Cerebellar cortex (tissue), 1 donor: ENCODE measurements at places on chromosomes 16 and 17.
A peak's percentile ranks its signal among the peaks of the same experiment; 100 is the strongest.

GRCh38 chr16:17128791-17129190 lies 342.0 kb downstream of the XYLT1 start:
- no peak for DNase-seq

DNA sequence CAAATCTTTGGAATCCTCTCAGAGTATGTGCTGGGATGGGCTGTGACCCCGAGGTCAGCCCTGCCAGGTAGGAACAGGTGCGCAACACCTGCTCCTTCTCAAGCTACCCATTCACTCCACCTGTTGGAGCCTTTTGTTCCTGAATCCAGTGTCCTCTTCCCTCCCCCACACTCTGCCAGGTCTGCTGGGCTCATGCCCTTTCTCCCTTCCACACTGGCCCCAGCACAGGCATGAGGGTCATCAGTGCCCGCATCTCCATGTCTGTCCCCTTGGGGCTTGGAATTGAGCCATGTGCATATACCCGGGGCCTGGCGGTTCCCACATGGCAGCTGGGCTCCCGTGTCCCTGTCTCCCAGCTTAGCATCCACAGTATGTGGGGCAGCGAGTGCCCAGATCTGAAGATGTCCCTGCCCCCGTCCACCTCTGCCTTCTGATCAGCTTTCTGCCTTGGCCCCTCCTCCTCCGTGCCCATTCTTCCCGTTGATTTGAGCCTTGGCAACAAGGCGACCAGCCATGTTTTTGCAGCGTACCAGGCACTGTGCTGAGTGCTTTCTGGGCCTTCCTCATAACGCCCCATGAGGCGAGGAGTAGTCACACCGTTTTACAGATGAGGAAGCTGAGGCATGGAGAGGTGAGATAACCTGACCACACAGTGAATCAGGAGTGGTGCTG lies 102.2 kb downstream of the RAP1GAP2 start:
- no peak for DNase-seq

GRCh38 chr17:19354748-19355147 lies 7.8 kb downstream of the B9D1 start:
- no peak for DNase-seq

GRCh38 chr16:86065711-86066110 lies 166.7 kb downstream of the IRF8 start:
- DNase-seq = no peak

DNA sequence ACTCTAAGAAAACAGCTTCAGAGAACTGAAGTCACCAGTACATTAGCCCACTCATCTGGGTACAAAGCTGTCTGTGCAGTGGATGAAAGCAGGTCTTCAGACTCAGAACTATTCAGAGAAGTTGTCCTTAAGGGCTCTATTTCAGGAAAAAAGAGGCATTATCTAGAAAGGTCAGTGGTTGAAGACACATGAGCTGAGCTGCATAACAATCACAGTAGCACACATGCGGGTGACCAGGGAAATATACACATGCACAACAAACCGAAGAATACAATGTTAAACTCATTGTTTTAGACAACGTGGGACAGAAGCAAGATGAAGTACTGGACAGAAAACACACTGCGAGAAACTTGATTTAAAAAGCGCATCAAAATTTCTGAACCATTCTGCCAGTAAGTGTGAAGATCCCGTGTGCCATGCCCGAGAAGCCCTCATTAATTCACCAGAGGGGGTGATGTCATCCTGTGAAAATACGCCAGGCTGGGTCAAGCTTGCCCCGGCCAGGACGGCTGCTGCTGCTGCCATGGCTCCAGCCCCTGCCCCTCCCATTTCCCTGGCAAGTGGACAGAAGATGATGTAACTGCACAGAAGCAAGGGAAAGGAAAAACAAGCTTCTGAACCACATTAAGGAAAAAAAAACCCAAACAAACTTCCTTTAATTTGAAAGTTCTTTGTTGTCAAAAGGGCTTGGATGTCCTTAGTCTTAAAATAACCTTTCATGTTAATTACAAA lies 10.1 kb downstream of the DYNC1LI2 start:
- peak; percentile 97 for DNase-seq

GRCh38 chr17:29257756-29258155 lies 11.1 kb downstream of the CRYBA1 start:
- no peak for DNase-seq

DNA sequence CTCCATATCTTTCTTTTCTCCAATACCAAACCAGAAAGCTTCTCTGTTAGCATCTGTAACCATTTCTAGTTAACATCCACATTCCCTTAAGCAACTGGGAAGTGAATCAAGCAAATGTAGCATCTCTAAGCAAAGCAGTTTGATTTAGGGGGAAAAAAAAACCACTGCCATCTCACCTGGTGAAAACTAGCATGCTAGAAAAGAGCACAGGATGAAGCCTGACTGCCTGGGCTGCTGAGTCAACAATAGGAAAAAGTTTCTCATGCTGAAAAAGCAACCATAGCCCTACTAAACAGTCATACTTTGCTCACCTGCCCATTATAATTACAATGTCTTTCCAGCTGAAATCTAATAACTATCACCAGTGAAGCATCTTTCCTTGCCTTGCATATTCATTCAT lies 139.3 kb downstream of the ANKFN1 start:
- DNase-seq = no peak

- no peak for DNase-seq
Observed at GRCh38 chr17:80386341-80386740, 28.6 kb upstream of the ENDOV start.

DNA sequence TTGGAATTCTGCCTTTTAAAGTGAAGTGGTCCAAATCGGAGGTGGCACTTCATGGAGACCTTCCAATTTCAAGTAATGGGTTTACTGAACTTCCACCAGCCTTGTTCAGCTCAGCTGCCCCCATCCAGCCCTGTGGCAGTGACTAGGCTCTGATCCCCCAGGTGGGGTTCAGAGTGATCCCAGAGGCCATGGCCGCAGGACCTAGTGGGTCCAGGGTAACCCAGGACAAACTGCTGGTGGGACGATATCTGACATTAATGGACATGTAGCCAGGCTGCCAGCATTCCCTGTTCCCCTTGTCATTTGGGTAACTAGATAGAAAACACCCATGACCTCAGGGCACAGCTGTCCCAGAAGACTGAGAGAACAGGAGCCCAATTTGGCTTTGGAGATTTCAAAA lies 209.9 kb downstream of the GSG1L start:
- no peak for DNase-seq

DNA sequence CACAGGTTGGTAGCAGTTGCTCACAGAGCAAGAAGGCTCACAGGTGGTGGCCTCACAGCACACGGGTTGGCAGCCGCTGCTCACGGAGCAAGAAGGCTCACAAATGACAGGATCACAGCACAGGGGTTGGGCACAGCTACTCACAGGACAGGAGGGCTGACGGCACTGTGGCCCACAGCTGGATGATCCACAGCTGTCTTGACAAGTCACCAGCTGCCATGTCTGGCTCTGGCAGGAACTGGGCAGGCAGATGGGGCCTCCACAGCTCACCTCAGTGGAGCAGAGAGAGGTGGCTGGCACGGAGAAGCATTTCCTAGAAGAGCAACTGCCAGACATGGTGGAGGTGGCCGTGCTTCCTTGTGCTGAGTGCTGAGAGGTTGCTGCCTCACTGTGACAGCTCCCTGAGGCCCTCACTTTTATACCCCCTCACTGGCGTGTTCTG lies at the start of gene KRTAP16-1:
TSS of gene KRTAP16-1 (minus strand) at position 392 of the 442 bp plus-strand sequence. CDS start at position 336, 56 bp downstream.
- DNase-seq = peak; percentile 58

- DNase-seq = peak; percentile 50
Observed at GRCh38 chr17:39653662-39654331, 11.4 kb upstream of the TCAP start.

GRCh38 chr17:17446666-17447155 lies 30.1 kb upstream of the MED9 start:
- no peak for DNase-seq

DNA sequence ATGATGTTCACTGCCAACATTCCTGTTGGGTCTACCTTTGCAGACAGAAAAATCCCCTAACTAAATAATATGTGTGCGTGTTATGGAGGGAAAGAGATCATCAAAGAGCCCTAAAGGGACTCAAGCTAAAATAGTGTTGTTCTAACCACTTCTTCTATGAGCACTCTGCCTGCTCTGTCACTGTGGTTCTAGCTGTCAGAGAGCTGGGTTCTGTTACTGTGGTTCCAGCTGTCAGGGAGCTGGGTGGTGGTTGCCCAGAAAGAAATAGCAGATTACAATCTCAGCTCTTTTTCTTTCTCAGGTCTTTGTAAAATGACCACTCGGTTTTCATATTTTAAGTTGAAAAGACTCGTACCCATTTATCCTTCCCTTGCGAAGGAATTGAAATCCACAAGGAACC lies 176.3 kb downstream of the HS3ST3A1 start:
- no peak for DNase-seq

DNA sequence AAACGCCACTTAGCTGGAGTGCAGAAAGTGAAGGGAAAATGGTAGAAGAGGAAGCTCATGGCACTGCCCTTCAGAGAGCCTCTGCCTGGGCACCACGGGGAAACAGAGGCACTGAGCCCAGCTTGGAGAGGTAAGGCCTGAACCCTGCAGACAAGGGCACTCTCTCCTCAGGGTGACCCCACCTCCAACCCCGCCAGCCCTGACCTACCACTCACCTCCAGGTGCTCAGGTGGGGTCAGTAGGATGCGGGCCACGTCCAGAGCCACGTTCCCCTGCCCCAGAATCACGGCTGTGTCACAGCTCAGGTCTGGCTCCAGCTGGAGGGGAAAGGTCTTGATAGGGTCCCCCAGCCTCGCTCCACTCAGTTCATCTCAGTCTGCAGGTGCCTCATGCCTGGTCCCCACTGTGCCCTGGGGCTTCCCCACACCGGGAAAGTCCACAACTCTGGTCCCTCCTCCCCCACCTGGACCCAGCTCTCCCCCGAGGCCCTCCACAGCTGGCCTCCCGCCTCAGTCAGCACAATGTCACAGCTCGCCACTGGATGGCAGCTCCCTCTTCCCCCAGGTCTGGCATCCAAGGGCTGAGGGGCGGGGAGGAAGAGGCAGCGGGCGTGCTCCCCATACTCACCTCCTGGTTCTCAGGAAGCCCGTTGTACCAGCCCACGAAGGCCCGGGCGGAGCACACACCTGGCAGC lies 6.0 kb upstream of the GRIN2C start:
- DNase-seq = no peak

GRCh38 chr17:39001703-39002637 lies 34.8 kb upstream of the FBXO47 start:
- DNase-seq = no peak

GRCh38 chr17:9241774-9242496 lies 220.6 kb downstream of the NTN1 start:
- DNase-seq = peak; percentile 23

DNA sequence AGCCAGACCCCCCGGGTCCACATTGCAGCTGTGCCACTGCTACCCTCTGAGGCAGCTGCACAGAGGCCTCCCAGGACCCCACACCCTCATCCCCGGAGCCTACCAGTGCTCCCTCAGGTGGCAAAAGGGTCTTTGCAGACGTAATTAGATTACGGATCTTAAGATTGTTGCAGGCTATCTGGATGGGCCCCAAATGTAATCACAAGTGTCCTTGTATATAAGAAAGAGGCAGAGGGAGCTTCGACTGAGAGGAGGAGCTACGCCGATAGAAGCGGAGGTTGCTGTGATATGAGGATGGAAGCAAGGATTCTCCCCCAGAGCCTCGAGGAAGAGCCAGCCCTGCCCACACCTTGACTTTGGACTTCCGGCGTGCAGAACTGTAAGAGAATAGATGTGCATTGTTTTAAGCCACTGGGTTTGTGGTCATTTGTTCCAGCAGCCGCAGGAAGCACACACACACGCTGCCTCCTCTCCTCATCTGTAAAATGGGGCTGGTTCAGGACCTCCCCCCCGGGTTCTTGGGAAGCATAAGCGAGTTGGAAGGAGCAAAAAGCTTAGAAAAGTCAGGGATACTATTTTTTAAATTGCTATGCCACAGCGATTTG lies 10.5 kb upstream of the RAI1 start:
- DNase-seq = no peak

DNA sequence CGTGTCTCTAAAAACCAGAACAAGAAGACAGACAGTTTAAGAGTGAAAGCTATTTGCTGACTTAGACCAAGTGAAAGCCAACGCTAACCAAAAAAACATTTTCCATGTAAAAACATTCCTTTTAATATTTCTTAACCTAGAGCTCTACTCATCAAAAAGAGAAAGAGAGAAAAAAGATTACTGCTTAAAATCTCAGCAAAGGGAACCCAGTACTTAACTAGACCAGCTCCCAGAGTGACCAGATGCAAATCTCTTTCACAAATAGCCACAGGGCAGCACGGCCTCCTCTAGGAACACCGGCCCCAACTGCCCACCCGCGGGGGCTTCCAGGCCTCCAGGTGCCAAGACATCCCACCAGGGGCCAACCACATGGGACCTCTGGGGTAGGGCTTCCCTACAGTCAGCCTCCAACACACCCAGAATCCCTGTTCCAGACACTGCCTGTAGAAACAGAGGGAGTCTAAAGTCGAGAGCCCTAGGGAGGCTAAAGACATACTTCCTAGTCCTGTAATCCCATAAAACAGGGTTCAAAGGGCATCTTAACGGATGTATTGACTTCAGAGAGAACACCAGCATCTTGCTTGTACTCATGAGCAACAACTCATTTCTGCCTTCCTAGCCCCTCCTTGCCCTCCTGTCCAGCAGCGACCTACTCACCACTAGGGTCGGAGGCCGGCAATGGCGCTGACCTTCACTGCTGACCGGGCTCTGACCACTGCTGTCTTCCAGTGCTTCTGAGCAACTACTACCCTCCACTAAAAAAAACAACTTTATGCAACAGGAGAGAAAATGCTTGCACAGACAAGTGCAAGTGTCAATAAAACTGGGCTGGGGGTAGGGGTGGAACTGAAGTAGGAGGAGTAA lies 21.3 kb downstream of the ZCCHC14 start:
- DNase-seq = no peak

DNA sequence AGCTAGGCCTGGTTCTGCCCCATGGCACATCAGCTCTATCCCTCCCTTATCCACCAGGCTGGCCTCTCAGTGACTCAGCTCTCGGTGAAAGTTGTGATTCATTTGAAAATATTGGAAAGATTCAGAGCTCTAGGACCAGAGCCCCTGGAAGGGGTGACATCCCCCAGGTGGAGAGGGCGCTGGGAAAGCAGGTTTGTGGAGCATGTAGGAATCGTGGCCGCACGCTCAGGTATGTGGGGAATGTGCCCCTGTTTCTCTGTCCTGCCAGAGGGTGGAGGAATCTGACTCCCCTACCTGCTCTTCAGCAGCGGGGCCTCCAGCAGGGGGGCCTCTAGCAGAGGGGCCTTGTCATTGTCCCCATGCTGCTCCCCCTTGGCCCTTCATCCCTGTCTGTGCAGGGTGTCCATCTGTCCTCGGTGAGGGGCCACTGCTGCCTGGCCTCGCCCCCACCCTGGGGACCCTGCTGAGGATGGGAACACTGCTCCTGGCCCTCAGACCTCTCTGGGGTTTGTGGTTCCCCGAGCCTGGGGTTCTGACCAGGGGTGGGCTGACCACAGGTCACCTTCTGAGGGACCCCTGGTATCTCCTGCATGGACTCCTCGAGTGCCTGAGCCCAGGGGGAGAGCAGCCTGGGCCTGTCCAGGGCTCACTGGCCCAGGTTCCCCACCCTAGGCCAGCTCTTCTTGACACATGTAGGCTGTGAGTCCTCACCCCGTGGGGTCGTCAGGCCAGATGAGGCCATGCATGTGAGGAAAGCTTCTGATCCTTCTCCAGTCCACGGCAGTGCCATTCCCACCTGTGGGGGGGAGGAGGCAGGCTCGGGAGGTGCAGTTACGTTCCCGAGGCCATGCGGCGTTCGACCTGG lies 47.5 kb downstream of the NT5M start:
- no peak for DNase-seq
